Activated naive CD4-positive, alpha-beta T cell treated with Interleukin-2 at 50 U/mL for 16 hours (primary cell): ENCODE measurements at places on chromosomes 6 and 20.

- no peak for DNase-seq
Measured at GRCh38 chr6:87641065-87641692, 51.2 kb downstream of the ORC3 start.

DNA sequence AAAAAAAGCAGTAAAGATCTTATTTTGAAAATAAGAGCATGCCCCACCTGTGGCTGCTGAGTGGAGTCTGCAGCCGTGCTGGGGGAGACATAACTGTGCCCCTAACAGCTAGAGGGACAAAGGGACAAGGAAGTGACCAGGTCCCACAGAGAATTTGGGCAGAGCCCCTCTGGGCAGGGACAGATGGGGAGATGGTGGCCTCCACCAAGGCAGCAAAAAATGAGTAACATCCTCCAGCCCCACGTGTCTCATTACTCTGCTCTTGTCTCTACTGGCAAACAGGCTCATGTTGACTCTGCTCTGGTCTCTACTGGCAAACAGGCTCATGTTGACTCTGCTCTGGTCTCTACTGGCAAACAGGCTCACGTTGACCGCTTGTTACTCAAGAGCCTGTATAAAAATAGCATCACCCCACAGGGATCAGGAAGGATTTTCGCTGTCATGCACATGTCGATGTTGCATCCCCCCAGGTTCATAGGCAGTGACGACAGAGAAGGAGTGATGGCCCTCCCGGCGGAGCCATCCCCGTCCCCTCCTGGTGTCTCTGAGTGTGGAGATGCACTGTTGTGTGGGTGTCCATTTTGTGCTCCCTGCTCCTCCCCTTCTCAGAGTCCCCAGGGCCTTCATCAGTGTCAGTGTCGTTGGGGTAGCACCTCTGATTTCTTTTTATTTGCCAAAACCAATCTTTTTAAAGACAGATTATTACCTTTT is 17.3 kb upstream of the PCMTD2 start:
- no peak for DNase-seq

GRCh38 chr6:32602383-32602782 is 12.7 kb upstream of the HLA-DRB1 start:
- DNase-seq, result no peak

DNA sequence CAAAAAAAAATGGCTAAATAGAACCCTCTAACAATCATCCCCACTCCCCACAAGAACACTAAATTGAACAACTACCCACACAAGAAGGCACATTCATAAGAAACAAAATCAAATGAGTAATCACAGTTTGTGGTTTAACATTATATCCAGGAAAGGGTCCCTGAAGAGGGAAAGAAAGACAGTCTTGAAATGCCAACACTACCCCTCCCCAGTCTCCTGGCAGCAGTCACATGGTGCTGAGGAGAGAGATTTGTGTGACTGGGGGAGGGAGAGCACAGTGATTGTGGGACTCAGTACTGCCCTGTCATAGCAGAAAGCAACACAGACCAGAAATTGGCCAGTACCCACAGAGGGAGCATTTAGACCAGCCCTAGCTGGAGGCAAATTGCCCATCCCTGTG is 443.7 kb upstream of the BTBD3 start:
- DNase-seq, result no peak

- no peak for DNase-seq
Measured at GRCh38 chr6:158022749-158023596, 41.3 kb downstream of the SYNJ2 start.

DNA sequence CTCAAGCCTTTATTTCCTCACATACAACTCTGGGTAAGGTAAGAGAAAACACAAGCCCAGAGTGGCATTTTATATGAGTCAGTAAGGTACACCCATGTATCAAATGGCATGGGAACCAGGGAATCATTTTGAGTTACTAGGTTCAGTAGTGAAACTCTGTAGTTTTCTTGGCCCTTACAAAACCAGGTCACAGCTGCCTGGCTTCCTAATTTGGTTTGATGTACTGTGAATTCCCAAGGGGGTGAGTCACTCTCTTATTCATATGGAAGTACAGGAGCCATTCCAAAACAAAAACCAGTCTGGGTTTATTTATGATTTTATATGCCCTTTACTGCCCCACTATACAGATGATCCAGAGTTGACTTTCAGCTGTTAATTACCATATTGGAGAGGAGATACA is 70.7 kb downstream of the PDE7B start:
- no peak for DNase-seq

DNA sequence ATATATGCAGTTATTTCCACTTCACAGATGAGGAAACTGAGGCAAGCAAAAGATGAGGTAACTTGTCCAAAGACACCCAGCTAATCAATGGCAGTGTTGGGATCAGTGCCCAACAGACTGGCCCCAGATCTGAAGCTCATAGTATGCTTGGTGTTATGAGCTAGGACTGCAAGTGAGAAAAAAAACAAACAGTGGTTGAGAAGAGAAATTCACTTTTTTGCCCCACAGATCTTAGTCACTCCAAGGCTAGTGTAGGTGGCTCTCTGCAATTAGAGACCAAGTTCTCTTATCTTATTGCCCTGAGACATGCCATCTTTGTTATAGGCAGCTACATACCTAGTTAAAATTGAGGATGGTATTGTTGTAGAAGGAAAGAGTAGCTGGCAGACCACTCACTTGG is 16.3 kb downstream of the PLEKHG1 start:
- no peak for DNase-seq

DNA sequence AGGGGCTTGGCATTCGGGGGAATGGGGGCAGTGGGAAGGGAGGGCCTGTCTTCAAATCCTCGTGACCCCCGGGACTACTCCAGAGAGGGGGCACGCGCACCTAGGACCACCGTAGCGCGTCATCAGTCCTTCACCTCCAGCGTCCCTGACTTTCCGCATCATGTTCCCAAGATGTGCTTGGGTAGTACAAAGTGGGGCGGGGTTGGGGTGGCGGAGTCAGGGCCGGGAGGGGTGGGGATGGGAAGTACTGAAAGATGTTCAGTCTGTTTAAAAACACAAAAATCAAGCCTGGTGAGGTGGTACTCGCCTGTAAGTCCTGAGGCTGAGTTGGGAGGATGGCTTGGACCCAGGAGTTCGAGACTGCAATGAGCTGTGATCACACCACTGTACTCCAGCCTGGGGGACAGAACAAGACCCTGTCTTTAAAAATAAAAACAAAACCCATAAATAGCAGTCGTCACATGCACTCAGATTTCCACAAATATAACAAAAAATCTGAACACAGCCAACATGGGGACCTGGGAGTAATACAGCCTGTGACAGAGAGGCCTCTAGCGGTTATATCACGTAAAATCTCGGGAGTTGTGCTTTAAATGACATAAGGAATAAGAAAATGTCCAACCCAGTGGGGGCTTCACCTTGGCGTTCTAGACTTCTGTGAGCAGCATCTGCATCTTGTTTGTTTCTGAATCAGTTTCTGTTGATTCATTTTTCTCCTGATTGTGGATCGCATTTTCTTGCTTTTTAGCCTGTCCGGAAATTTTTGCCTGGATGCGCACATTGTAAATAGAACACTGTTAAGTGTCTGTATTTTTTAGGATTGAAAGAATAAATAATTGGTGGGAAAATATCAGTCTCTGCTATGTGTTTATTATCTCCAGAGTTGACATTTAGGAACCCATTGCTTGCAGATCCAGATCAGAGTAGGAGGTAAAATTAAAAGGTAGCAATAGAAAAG is 698 bp upstream of the LRP11 start:
- DNase-seq, result peak; percentile 13

GRCh38 chr6:158531566-158531965 is 28.3 kb upstream of the TMEM181 start:
- no peak for DNase-seq

- DNase-seq, result no peak
Measured at GRCh38 chr6:73263570-73263909, 544 bp upstream of the KHDC1 start.

- DNase-seq, result peak; percentile 78
Measured at GRCh38 chr6:152170702-152171667, 363.5 kb downstream of the ESR1 start.

DNA sequence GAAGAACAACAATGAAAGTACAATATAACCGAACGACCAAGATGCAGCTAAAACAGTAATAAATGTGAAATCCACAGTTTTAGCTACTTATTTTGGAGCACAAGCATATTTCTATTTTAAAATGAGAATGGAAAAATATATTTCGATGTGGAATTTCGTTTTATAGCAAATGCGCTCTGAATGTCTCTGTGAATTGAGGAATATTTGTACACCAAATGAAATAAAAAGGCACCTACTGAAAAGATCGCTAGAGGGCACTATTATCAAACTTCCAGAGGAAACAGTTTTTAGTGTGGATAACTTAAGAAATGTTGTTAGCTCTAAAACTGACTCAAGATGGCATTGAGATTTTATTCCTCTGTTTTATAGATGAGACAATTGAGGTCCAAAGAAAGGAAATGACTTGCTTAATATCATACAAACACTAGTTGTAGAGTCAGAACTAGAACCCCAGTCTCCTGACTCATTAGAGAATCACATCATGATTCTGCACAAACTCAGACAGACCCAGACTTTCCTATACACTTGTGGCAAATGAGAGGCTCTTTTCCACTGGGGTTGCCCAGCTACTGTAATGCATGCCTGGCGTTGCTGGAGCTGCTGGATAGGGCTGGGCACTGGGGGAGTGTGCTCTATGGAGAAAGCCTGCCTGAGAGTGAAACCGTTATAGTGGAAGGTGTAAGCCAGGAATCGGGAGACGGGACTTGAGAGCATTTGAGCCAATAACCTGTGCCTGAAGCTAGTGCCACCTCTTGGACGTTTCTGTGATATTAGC is 51.9 kb downstream of the GCLC start:
- DNase-seq, result peak; percentile 48

DNA sequence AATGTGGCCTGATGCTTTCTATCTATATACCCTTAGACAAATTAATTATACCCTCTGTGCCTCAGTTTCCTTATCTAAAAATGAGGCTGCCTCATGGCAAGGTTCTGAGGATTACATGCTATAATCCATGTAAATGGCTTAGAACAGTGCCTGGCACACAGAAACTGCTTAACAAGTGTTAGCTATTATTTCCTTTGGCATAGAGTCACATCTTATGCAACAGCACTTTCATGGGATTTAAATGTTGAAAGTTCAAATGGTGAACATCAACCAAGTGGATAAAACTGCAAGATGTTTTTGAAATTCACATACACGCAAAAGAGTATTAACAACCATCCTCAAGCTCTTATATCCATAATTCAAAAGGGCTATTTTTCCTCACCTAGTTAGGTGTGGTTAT is 202.8 kb upstream of the JAG1 start:
- DNase-seq, result no peak

GRCh38 chr6:151811081-151811480 is 3.6 kb downstream of the ESR1 start:
- DNase-seq, result no peak

GRCh38 chr6:51908243-51908642 is 179.2 kb downstream of the PKHD1 start:
- DNase-seq, result no peak

GRCh38 chr6:169998457-169998856 is 247.0 kb downstream of the ERMARD start:
- DNase-seq, result no peak

DNA sequence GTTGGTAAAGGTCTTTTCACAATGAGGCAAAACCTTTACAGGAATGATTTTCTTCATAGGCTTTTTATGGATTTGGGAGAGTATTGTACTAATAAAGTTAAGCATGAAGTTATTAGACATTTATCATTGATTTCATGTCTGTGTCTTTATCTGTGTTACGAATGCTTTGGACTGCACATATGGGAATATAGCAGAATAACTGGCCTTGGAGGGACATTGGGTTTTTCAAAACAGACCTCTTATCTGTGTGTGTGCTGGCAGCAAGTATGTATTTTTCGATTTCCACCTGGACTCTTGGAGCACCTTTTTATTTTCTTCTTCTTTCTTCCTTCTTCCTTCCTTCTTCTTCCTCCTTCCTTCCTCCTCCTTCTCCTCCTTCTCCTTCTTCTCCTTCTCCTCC is 74.6 kb downstream of the CDKAL1 start:
- DNase-seq, result no peak

- DNase-seq, result no peak
Measured at GRCh38 chr6:124008988-124009765, 205.5 kb downstream of the NKAIN2 start.

DNA sequence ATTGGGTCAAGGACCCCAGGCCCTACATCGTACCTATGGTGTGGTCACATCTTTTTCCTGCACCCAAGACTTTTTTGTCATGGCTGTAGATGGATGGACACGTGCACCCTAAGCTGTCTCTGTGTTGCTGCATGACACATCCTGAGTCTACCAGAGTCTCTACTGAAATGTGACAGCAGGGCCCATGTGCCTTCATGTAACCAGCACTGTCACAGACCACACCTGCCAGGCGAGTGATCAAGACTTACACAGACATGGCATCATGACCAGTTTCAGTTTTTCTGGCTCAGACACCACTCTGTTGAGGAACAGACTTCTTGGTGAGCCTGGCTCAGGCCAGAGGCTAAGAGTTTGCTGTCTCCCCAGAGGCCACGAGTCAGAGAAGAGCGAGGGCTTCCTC is 7.6 kb downstream of the PRND start:
- no peak for DNase-seq

DNA sequence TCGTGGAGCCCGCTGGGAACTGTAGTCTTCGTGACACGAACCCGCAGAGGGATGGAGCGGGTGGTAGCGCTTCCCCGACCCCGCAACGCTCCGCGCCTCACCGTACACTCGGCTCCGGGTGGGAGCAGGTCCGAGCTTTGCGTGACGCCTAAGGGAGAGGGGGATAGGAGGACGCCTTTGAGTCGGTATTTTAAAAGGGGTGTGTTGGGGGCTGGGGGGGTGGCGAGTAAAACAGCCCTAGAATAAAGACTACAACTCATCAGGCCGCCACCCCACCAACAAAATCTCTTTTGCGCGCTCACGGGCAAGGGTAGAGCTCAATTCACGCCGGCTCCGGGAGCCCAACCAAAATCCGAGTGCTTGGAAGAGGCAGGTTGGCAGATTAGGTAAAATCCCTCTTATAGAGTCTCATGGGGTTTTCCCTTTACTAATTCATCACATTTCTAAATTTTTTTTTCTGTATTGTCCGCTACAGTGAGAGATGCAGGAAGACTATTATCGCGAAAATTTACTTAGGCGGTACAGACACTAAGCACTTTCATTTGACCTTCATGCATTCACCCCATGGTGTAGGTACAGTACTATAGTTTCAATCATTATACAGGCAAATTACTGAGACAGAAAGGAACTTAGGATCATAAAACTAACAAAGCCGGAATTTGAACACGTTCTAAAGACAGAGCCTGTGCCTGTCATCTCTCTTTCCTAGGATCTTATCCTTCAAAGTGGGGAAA is 706 bp upstream of the SNX14 start:
- DNase-seq, result peak; percentile 52
